ENCODE measurements at places on chromosomes 6 and 20.

DNA sequence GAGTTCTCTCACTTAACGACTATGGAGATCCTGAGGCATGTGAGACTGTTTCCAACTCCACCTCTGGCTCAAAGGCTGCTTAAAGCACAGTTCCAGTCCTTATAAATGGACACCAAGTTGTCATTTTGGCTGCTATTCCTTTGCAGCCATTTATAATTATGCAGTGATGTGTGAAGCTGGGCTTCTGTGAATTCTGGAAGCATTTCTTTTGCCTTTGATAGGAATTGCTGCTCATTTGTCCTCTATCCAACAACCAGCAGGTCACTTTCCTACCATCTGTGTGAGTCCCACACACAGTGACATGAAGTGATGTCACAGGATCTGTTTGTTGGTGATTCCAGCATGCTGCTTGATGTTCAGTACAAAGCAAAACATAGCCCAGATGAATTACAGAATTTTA, 28.5 kb upstream of the EFHC1 start:
- no peak for DNase-seq

DNA sequence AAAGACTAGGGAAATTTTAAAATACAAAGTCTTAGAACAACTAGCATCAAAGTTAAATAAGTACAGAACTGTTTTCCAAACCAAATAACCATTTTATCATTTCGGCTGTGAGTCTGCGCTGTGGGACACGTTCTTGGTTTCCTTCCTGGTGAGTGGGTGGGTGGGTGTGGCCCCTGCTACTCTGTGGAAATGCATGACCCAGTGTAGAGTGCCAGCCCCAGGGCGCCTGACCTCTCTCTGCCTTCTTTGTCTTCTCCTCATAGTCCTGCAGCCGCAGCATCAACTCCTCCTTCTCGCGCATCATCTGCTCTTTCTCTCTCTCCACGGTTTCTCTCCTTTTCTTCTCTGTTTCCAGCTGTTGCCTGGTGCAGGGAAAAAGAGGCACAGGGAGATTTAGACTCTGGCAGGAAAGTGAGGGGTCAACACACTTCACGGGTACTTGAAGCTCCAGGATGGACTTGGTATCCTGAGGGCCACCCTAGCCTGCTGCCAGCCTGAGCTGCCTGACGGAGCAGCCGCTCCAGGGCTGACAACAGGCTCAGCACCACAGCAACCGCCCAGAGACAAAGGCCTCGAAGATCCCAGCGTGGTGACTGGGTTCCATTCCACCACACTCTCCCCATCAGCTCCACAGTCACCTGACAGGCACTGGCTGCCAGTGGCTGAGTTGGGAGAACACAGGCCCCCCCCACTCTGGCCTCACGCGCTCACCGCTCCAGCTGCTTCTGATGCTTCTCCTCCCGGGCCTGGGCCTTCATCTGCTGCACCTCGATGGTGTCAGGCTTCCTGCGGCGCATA, 48.4 kb downstream of the EZR start:
- peak; percentile 69 for DNase-seq

GRCh38 chr6:138227316-138227781, 9.1 kb upstream of the PBOV1 start:
- DNase-seq = peak; percentile 99

DNA sequence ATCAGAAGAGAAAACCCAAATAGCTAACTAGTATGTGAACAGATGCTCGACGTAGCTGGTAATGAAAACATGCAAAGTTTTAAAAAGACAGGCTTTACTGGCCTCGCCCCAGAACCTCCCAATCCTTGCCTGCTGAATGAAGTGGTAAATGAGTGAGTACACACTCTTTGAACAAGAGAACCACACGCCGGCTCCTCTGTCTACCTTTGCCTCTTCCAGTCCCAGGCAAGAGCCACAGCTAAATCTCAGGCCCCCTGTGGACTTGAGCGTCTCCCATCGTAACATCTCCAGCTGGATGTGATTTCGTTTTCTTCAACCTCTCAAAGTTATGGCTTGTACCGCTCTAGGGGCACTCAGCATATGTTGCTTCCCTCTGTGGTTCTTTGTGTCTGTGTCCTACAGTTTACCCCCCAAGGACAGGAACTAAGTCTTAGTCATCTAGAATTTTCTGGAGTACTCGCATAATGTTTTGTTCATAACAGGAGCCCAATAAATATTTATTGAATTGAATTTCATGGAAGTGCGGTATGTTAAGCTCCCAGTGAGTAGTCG, 153.2 kb upstream of the TAB2 start:
- DNase-seq = no peak

DNA sequence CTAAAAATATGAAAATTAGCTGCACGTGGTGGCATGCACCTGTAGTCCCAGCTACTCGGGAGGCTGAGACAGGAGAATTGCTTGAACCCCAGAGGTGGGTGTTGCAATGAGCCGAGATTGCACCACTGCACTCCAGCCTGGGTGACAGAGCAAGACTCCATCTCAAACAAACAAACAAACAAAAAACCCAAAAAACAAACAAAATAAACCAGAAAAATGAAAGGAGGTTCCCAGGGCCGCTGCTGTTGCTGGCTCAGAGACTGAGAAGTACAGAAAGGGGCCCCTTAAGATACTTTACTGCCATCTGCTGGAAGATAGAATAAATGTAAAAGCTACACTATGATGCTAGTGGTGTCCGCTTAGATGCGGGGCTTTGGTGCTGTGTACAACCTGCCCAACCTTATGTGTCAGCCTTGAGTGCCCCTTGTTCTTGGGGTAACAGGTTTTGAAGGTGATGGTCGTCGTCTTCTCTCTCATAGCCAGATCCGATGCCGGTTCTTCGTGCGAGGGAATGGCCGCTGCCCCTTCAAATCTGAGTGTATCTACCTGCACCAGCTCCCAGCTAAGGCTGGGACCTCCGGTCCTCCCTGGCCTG, 2.8 kb upstream of the FANCE start:
- DNase-seq = peak; percentile 82

- DNase-seq = no peak
These were observed 27.7 kb upstream of the EDN1 start for GRCh38 chr6:12262236-12263061.

- DNase-seq = no peak
These were observed 117.1 kb upstream of the TAB2 start for GRCh38 chr6:149200282-149200945.

GRCh38 chr6:131914234-131914633, 36.9 kb downstream of the CCN2 start:
- no peak for DNase-seq

GRCh38 chr6:18053555-18054445, 66.4 kb upstream of the KIF13A start:
- DNase-seq = no peak

- DNase-seq = no peak
These were observed 19.1 kb upstream of the HLA-DQB1 start for GRCh38 chr6:32685603-32686002.

GRCh38 chr6:133487174-133487573, 246.0 kb downstream of the EYA4 start:
- DNase-seq = no peak

GRCh38 chr6:116012471-116012949, 48.2 kb downstream of the FRK start:
- DNase-seq = no peak

GRCh38 chr6:85579581-85579980, 14.1 kb downstream of the SNX14 start:
- no peak for DNase-seq

DNA sequence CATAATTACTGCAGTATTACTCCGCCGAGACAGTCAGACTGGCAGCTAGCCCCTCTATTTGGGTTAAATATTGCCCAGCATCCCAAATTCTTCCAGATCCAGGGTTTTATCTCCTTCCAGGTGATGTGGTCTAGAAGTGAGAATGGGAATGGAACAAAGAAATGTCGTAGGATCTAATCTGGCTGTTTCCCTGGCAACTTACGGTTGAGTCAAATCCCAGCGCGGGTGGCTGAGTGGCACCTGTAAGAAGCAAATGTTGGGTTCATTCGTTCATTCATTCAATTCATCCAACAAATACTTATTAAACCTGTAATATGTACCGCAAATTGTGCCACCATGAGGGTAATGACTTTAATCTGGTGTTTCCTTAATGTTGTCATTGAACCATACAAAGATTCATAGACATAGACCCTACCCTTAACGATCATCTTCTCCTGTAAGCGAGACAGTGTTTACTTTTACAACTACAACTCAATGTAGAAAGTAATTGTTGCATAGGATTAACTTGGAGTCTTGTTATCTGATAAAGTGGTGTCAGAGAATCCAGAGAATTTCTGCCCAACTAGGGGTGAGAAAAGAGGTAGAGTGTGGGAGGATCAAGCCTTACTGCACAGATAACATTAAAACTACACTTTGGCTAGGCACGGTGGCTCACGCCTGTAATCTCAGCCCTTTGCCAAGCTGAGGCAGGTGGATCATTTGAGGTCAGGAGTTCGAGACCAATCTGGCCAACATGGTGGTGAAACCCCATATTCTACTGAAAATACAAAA, 91.3 kb upstream of the ADGRF1 start:
- no peak for DNase-seq

DNA sequence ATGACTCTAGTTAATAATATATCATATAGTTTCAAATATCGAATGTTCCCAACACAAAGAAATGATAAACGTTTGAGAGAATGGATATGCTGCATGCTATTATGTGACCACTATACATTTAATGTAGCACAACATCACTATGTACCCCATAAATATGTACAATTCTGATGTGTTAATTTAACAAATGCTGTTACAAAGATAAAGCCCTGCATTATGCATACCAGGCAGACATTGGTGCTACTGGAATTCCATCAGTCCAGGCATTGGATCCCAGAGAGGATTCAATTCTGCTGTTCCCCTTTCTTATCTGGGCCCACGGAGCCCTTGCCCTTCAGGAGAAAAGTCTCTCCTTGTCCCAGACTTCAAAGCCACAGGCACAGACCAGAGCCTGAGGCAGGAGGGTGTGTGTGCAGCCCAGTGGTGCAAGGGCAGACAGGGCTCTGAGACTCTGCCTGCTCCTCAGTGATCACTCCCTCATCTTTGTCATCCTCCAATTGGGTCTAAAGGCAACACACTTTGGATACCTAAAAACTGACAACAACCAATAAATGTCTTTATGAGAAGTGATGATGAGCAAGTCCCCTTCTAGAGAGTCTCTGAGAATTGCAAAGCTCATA, 45.2 kb downstream of the PSMG4 start:
- no peak for DNase-seq

- DNase-seq = no peak
These were observed 12.3 kb downstream of the TMEM30A start for GRCh38 chr6:75272145-75272840.

DNA sequence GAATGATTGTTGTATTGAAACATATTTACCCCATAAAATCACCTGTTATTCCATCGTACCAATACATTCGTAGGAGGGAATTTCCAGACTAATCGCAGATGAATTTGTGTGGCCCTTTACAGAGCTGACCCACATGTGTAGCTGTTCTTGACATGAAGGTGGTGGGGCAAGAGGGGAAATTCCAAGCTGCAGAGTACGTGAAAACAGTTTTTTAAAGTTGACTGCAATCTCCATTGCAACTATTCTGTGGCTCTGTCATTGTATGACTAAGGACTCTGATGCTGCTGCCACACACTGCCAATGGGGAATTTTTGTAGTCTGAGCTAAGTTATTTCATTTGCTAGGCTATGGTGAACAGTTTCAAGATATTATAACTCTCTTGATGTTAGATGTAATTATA, 46.4 kb upstream of the ADTRP start:
- no peak for DNase-seq

DNA sequence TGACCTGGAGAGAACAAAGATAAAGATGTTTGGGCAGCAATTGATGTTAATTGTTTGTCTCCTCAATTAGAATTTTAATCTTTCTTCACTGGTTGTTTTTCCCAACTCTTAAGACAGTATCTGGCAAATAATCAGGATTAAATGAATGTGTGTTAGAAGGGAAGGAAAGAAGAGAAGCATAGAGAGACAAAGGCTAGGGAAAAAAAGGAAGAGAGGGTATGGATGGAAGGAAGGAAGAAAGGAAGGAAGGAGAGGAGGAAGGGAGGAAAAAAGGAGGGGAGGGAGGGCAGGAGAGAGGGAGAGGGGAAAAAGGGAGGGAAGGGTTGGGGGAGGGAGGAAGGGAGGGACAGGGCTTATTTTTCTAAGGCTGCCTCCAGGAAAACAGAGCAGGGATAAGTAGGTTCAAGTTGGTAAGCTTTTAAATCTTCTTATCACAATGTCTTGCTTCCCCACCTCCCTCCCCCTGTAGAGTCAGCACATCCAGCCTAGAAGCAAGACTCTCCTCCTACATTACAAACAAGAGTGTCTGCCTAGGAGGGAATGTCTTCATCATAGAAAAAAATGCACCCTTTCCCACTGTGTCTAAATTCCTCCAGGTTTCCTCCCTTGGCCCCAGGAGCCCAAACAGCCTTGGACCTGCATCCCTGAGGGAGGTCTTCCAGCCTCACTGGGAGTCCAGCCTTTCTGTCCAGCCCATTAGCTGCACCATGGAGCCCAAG, 447.8 kb upstream of the JARID2 start:
- DNase-seq = no peak

DNA sequence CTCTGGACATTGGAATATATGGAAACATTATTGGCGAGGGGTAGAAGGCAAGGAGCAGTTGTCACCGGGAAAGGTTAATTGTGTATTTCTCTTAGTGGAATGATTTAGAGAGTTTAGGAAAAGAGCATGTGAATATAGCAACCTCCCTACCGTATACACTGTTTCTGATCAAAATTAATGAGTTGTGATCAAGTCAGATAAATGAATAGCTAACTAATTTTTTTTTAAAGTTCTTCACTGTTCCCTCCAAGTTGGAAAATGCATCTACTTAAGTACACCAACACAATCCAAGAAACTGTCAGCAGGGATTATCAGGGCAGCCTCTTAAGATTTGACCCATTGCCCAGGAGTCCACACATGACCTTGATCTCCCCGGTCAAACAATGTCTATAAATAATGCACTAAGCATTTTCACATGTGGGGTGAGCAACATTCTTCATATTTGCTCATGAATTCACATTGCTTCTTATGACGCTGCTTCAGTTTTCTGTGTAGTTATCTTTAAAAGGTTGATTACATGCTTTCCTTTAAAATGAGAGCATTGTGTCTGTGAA, 680.8 kb upstream of the NRSN1 start:
- no peak for DNase-seq

GRCh38 chr6:108779536-108780275, 68.5 kb upstream of the ARMC2 start:
- no peak for DNase-seq

- DNase-seq = peak; percentile 25
These were observed 8.2 kb upstream of the RAE1 start for GRCh38 chr20:57342829-57343228.

- no peak for DNase-seq
These were observed 1.6 kb downstream of the GNAS start for GRCh38 chr20:58853976-58854637.

All from DMS79 treated with DMSO at 0.1 percent for 48 hours (cell line).